ENCODE measurements at places on chromosomes 7 and 10.

DNA sequence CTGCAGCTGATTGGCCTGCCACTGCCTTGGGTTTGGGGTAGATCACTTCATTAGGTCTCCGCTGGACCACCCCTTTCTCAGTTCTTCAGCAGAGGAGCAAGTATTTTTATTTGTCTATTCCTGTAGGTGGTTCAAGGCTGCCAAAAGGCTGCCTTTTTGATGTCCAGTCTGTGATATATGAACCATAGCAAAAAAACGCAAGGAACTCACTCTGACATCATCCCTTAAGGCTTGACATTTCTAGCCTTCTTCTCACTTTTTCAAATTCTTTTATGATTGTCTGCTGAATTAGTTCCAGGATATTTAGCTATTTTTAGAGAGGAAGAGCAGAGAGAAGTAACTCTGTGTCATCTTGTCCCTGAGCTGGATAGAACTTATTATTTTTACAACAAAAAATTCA, 269.2 kb downstream of the BAMBI start:
- DNase-seq = no peak

DNA sequence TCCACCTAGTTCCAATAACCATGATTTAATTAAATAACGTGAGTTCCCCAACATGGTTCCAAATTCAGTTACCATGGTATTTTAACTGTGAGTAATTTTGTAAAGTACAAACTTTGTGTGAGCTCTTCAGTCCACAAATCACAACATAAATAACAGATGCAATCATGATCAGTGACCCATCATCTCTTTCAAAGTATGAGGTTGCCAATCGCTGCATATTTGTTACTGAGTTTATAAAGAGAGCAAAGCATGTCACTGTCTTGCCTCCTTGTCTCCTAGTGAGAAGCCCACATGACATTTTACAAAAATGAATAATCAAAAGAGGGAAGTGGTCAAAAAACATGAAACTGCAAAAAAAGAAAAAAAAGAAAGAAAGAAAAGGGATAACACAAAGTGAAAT, 69.1 kb upstream of the PDSS1 start:
- DNase-seq = no peak

GRCh38 chr7:159175792-159176191, 31.1 kb upstream of the VIPR2 start:
- no peak for DNase-seq

GRCh38 chr10:816091-816477, 115.4 kb downstream of the LARP4B start:
- no peak for DNase-seq

- DNase-seq = no peak
Measured at GRCh38 chr7:24703296-24703695, 54.0 kb downstream of the GSDME start.

- DNase-seq = no peak
Measured at GRCh38 chr10:70733051-70733450, 52.1 kb downstream of the TBATA start.

DNA sequence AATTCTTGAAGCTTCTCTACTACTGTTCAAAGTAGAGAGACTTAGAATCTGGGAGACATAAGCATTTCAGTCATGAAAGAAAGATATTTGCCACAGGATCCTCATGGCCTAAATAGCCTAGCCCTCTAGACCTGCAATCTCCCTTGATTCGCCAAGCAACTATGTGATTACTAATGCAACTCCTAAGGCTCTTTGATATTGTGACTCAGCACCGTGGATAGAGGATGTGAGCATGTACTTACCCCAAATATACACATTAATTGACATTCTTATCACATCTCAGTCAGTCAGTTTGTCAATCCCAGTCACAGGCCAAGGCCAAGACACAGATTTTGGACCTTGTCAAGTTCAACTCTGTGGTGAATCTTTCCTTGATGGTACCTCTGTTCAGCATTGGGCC, 42.6 kb downstream of the GPR37 start:
- no peak for DNase-seq

DNA sequence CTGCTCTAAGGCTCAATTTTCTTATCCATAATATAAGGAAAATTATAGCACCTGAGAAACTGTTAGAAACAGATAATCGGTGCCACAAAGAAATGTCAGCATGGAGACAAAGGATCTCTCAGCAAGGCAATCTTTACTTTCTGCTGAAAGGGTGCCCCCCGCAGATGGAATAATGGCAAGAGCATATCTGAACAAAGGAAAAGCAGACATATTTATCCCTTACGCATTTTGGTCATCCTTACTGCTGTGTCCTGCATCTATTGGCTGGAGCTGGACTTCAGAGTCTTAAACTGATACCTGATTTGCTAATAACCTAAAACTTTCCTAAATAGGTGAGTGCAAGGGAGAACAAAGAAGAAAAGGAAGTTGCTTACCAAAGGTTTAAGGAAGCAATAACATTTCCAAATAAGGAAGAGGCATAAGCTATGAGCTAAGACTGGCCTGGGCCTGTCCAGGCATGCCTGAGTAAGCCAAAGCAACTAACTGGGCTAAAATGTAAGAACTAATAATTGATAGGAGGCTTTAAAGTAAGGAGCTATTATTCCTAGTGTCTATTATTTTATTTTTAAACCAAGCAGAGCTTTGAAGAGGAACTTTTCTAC, 39.6 kb upstream of the ELMO1 start:
- no peak for DNase-seq

DNA sequence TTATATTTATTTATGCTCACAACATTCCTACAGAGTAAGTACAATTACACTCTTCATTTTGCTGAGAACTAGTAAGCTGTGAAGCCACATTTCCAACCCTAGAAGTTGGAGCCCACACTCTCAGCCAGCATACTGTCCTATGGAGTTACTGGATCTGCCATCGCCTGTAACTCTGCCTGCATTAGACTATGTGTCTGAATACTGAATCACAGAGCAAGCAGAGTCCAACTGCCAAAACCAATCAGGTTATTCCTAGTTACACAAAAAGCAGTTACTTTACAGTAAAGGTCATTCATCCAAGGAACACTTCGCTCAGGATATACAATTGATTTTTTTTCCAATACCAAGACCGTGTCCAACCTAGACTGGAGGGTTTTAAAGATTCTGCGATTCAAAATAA, 21.5 kb downstream of the CTAGE6 start:
- no peak for DNase-seq
